ENCODE measurements at places on chromosomes 2 and 18. TPM values are rescaled to one million over a fixed set of nuclear protein-coding genes. Genes with fewer than 3 reads are reported as not detected.

Gene DSEL
- total RNA-seq, result 0.27 TPM

Gene KCNE4
- 0.83 TPM for total RNA-seq

Gene LYPD6
- total RNA-seq, result 0.06 TPM

Gene SKOR2
- total RNA-seq, result not detected

Gene L3MBTL4
- not detected for total RNA-seq

Gene CPO
- not detected for total RNA-seq

Gene HOXD13
- total RNA-seq, result 0.23 TPM

Gene TLK1
- 16.8 TPM for total RNA-seq

Gene UXS1
- total RNA-seq, result 58.4 TPM

Gene FMNL2
- total RNA-seq, result 29.6 TPM

Gene KLHL30
- total RNA-seq, result 0.24 TPM

Gene TRIM43B
- not detected for total RNA-seq

Gene RAB17
- total RNA-seq, result 0.21 TPM

Gene SLC5A7
- not detected for total RNA-seq

Gene NDC80
- total RNA-seq, result 10.7 TPM

Gene COBLL1
- total RNA-seq, result 3.9 TPM

Gene HDHD2
- total RNA-seq, result 10.8 TPM

Gene DSC2
- total RNA-seq, result 0.94 TPM

Gene IL1A
- total RNA-seq, result 0.16 TPM

Gene RPE
- 54.6 TPM for total RNA-seq

Gene TMEFF2
- 0.31 TPM for total RNA-seq

Gene TRIM54
- total RNA-seq, result 0.61 TPM

Gene TTC27
- total RNA-seq, result 23.7 TPM

Gene NPHP1
- total RNA-seq, result 8.8 TPM

Gene GATA6
- total RNA-seq, result 2.6 TPM

Gene HJURP
- 76.7 TPM for total RNA-seq

Gene HAAO
- not detected for total RNA-seq

Gene CRYGD
- total RNA-seq, result not detected

Gene SP110
- total RNA-seq, result 7.5 TPM

Gene PPP1R1C
- 2.2 TPM for total RNA-seq

Gene LIPG
- total RNA-seq, result 0.19 TPM

Gene C2orf78
- total RNA-seq, result not detected

Gene GALNT3
- total RNA-seq, result not detected

Gene ALK
- not detected for total RNA-seq

Gene PPIG
- total RNA-seq, result 52.6 TPM

Gene IL1RN
- total RNA-seq, result 0.46 TPM

Gene SP5
- total RNA-seq, result not detected

Gene HTR2B
- 0.08 TPM for total RNA-seq

Gene KLF11
- total RNA-seq, result 5.2 TPM

Gene MPP4
- total RNA-seq, result 0.06 TPM

Gene DRC1
- 0.31 TPM for total RNA-seq

Gene ELOA2
- total RNA-seq, result not detected

Gene GGCX
- 36.1 TPM for total RNA-seq
